ENCODE measurements at places on chromosomes 2 and 18.

GRCh38 chr2:56714400-56714799, 530.6 kb downstream of the CCDC85A start:
- no peak for DNase-seq

- DNase-seq = no peak
These were observed 2.3 kb upstream of the NPPC start for GRCh38 chr2:231928481-231928880.

- DNase-seq = no peak
These were observed 16.3 kb downstream of the DTNA start for GRCh38 chr18:34726286-34727004.

DNA sequence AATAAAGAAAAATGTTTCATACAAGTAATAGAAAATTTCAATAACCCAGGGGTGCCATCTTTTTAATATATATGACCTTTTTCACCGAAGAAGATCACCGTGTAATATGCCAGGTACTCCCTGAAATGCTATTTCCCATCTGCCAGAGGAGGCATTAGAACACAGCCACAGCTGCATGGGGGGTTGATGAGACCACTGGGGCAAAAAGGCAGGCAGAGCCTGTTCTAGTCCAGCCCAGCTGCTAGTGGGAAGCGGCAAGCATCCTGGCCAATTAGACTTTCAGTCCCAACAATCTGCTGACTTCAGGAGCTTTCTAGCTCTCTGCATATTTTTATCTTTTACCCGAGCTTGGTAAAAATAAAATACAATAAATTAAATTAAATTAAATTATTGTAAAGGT, 362.6 kb downstream of the RIT2 start:
- DNase-seq = no peak

- no peak for DNase-seq
These were observed 204.8 kb downstream of the TFCP2L1 start for GRCh38 chr2:121080013-121080772.

- no peak for DNase-seq
These were observed 43.9 kb upstream of the OTOF start for GRCh38 chr2:26521913-26522180.

DNA sequence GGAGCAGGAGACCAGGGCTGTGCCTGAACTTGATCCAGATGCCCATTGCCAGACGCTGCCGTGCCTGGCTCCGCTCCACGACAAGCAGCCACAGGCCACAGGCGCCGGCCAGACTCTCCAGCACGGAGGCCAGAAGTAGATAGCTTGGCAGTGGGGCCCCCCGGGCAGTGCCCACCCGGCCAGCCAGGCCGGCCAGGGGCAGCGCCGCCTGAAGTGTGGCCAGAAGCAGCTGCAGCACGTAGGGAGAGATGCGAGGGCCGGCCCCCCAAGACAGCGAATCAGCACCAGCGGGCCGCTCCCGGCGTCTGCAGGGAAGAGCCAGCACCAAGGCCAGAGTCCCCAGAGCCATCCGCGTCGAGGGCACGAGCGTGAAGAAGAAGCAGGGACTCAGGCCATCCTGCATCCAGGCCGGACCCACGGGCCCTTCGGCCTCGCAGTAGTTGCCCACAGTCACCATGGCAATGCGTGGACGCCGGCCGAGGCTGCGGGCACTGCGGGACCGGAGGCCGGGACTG, 484 bp downstream of the ABCB6 start:
- DNase-seq = peak; percentile 44

DNA sequence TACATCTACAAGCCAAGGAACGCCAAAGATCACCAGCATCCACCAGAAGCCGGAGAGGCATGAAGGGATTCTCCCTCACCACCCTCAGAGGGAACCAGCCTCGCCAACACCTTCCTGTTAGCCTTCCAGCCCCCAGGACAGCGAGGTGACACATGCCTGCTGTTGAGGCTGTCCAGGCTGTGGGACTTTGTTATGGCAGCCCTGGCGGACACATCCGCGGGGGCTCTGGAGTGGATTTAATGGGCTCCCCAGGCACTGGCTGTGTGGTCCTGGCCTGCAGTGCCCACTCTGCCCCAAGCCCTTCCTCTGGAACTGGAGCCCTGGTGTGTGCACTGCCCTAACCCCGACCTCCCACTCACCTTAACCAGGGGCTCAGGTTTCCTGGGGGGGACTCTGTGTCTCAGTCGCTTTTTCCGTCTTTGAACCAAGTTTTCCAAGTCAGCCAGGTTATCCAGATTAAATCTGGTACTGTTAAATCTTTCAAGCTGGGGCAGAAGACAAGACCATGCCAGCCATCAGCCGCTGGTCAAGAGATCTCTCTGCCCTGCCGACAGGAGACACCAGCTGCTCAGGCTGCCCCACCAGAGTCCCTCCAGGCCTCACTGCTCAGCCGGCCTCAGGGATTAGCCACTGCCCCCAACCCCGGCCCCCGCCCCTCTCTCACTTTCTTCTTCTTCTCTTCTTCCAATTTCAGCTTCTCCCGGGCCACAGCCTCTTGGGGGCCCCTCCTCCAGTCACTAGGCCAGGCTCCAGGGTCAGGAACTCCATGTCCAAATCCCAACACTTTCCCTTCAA, 1.9 kb downstream of the ANKRD23 start:
- no peak for DNase-seq

Data from GM04504 (cell line).